T-helper 17 cell (primary cell): ENCODE measurements at places on chromosomes 4 and X. TPM values are rescaled to one million over a fixed set of nuclear protein-coding genes. Genes with fewer than 3 reads are reported as not detected.
A peak's percentile ranks its signal among the peaks of the same experiment; 100 is the strongest.

DNA sequence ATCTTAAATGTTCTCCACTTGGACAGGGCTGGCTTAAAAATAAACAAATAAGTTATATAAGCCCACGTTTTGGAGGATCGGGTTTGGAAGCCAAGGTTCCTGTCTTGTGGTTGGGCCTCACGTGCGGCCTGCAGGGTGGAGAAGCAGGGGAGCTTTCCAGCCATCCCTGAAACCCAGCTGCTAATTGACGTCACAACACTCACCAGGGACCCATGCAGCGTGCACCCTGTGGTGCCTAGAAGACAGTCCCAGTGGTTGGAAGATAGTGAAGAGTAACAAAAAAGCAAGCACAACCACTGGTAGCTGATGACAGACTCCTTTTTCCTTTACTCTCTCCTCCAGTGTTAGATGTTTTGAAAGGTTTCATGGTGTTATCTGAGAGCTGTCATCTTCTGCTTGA, 142.0 kb upstream of the RBPJ start:
- H3K4me3 ChIP-seq = peak overlapping the region; percentile 36
- no peaks in the 10 kb centered on the region for H3K27me3 ChIP-seq
- peaks cover 17% of the 10 kb centered on the region for H3K4me1 ChIP-seq
- peaks cover 3% of the 10 kb centered on the region for H3K36me3 ChIP-seq
- DNase-seq = no peak

The CPLX1 gene
- 3.1 TPM for total RNA-seq

The MAGED4 gene
- 3.0 TPM for total RNA-seq

- peaks cover 3% of the 10 kb centered on the region for H3K36me3 ChIP-seq
- no peak for DNase-seq
- H3K4me3 ChIP-seq = no peak overlapping the region
- peaks cover 37% of the 10 kb centered on the region for H3K4me1 ChIP-seq
- peak overlapping the region; percentile 91 for H3K27ac ChIP-seq
These were observed 39.5 kb downstream of the LEF1 start for GRCh38 chr4:108129196-108129595.

The POU4F2 gene
- not detected for total RNA-seq

GRCh38 chrX:54085666-54086065, 41.4 kb upstream of the PHF8 start:
- peaks cover 2% of the 10 kb centered on the region for H3K4me1 ChIP-seq
- no peak overlapping the region for H3K27ac ChIP-seq
- peaks cover 5% of the 10 kb centered on the region for H3K36me3 ChIP-seq
- H3K4me3 ChIP-seq = no peak overlapping the region

The THOC2 gene
- 86.2 TPM for total RNA-seq

DNA sequence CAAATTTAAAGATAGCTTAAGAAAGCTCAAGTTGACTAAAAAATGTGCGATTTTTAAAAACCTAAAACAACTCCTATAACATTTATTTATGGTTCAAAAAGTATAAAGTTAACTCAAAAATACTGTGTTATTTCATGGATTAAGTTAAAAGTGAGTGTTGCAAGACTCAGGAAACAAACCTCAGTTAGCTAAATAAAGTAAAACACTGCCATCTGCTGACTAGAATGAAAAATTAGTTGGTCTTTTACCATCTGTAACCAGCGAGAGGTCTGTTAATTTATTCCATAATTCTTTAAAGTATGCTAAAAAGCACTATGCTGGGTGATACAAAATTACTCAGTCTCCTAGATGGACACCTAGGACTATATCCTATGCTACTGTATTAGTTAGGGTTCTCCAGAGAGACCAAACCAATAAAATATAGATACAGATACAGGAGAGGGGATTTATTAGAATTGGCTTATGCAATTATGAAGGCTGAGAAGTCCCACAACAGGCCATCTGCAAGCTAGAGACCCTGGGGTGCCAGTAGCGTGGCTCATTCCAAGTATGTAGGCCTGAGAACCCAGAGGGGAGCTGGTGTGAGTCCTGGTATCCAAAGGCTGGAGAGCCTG, 4.9 kb upstream of the WDFY3 start:
- no peak overlapping the region for H3K27ac ChIP-seq
- H3K36me3 ChIP-seq = peaks cover 10% of the 10 kb centered on the region
- H3K27me3 ChIP-seq = peaks cover 34% of the 10 kb centered on the region
- peaks cover 15% of the 10 kb centered on the region for H3K4me1 ChIP-seq
- H3K4me3 ChIP-seq = no peak overlapping the region
- DNase-seq = no peak

The CLNK gene
- 0.39 TPM for total RNA-seq

- H3K4me3 ChIP-seq = no peak overlapping the region
- H3K27ac ChIP-seq = no peak overlapping the region
- no peaks in the 10 kb centered on the region for H3K36me3 ChIP-seq
- DNase-seq = no peak
- no peaks in the 10 kb centered on the region for H3K4me1 ChIP-seq
These were observed 80.3 kb upstream of the GATB start for GRCh38 chr4:151841107-151841506.

GRCh38 chr4:126800575-126801141, 832.1 kb upstream of the INTU start:
- DNase-seq = no peak
- no peaks in the 10 kb centered on the region for H3K27me3 ChIP-seq
- no peak overlapping the region for H3K4me3 ChIP-seq

- no peak overlapping the region for H3K4me3 ChIP-seq
- H3K4me1 ChIP-seq = peaks cover 2% of the 10 kb centered on the region
- no peaks in the 10 kb centered on the region for H3K27me3 ChIP-seq
- no peak for DNase-seq
- no peak overlapping the region for H3K27ac ChIP-seq
These were observed 5.6 kb downstream of the OTC start for GRCh38 chrX:38357747-38358673.

DNA sequence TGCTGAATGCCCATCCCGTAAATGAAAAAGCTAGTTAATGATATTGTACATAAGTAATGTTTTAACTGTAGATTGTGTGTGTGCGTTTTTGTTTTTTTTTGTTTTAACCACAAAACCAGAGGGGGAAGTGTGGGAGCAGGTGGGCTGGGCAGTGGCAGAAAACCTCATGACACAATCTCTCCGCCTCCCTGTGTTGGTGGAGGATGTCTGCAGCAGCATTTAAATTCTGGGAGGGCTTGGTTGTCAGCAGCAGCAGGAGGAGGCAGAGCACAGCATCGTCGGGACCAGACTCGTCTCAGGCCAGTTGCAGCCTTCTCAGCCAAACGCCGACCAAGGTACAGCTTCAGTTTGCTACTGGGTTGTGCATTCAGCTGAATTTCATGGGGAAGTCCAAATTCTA, at the start of gene SPP1:
Gene SPP1 (plus strand): TSS at position 249 of the 400 bp plus-strand sequence. CDS start 1,182 bp downstream, outside the sequence.
- DNase-seq = no peak
- peaks cover 58% of the 10 kb centered on the region for H3K27me3 ChIP-seq
- peaks cover 4% of the 10 kb centered on the region for H3K4me1 ChIP-seq
- H3K36me3 ChIP-seq = no peaks in the 10 kb centered on the region
- H3K27ac ChIP-seq = no peak within 1 kb of the TSS

The ARHGAP24 gene
- total RNA-seq = not detected

- DNase-seq = no peak
- H3K27me3 ChIP-seq = no peaks in the 10 kb centered on the region
- H3K4me3 ChIP-seq = no peak overlapping the region
- H3K36me3 ChIP-seq = peaks cover 3% of the 10 kb centered on the region
- H3K27ac ChIP-seq = no peak overlapping the region
- peaks cover 28% of the 10 kb centered on the region for H3K4me1 ChIP-seq
These were observed 88.1 kb downstream of the CAMK2D start for GRCh38 chr4:113673450-113673849.

DNA sequence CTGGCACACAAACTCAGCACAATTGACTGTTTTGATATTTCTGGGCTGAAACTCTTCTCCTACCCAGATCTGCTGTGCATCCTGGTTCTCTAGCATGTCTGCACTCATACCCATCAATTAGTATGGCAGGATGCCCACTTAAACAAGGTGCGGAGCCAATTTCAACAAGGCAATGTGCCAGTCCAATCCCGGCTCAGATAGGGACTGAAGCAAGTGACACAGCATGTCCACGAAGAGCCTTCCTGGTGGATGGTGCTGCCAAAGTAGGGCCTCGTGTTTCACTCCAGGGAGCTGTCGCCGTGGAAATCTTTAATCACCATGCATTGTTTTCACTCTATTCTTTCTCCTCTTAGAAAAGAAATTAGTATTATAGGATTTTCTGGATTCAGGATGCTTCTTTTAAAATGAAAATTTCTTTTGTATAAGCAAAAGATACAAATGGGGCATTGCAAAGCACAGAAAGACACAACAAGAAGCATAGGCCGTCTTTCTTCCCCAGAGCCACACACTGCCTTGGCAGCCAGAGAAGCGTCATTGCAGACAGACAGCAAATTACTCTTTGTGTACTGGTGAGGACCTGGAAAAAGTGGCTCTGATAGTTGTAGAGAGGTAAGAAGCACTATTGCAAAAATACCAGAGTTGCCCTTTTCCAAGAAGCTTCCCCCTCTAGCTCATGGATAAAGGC, 40.6 kb upstream of the LSM6 start:
- DNase-seq = no peak
- H3K4me1 ChIP-seq = peaks cover 2% of the 10 kb centered on the region
- no peak overlapping the region for H3K27ac ChIP-seq
- H3K27me3 ChIP-seq = peaks cover 67% of the 10 kb centered on the region
- H3K4me3 ChIP-seq = no peak overlapping the region

DNA sequence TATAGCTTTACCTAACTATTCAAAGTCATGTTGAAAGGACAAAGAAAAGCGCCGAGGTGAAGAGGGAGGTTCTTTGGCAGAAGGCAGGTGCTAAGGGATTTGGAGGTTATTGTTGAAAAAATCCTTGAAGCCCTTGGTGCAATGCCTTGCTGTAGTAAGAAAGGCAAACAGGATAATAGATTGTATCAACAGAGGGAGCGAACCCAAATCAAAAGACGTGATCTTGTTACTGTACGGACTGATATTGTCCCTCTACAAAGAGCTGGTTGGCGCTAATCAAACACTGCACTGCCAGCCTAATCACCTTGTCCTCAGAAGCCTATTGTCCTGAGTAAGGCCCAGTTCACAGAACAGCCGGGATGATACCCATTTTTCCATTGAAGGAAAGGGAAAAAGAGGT, 182.9 kb downstream of the ZIC3 start:
- no peak for DNase-seq
- H3K27me3 ChIP-seq = no peaks in the 10 kb centered on the region
- no peaks in the 10 kb centered on the region for H3K36me3 ChIP-seq
- H3K4me3 ChIP-seq = no peak overlapping the region
- H3K27ac ChIP-seq = no peak overlapping the region

The CNGA1 gene
- total RNA-seq = not detected

The PLP1 gene
- total RNA-seq = not detected

- no peak for DNase-seq
- no peak overlapping the region for H3K27ac ChIP-seq
- H3K36me3 ChIP-seq = no peaks in the 10 kb centered on the region
These were observed 446.7 kb upstream of the TENM3 start for GRCh38 chr4:181796502-181796901.

- no peak overlapping the region for H3K27ac ChIP-seq
- H3K4me1 ChIP-seq = no peaks in the 10 kb centered on the region
- no peak for DNase-seq
- H3K27me3 ChIP-seq = no peaks in the 10 kb centered on the region
- H3K4me3 ChIP-seq = no peak overlapping the region
- H3K36me3 ChIP-seq = no peaks in the 10 kb centered on the region
These were observed 44.2 kb downstream of the SH3RF1 start for GRCh38 chr4:169226565-169226964.

The DRD5 gene
- not detected for total RNA-seq

DNA sequence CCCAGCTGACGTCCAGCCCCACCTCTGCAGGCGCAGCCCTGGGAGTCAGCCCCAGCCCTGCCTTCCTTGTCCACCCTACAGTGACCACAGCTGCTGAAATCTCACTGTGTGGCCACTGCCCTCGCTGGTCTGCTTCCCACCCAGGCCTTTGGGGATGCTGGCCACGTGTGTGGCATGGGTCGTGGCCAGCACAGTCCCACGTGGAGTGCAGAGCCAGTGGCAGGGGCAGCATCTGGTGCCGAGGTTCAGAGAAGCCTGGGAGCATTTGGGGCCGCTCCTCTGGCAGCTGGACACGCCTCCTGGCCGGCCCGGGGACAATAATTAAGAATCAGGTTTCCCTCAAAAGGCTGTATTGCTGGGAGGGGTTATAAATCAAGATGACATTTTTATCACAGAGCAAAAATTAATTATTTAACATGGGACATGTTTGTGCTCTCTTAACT, 92.1 kb downstream of the HMX1 start:
- no peaks in the 10 kb centered on the region for H3K36me3 ChIP-seq
- DNase-seq = no peak
- H3K27me3 ChIP-seq = no peaks in the 10 kb centered on the region
- H3K27ac ChIP-seq = no peak overlapping the region
- H3K4me1 ChIP-seq = no peaks in the 10 kb centered on the region
- no peak overlapping the region for H3K4me3 ChIP-seq

- peak overlapping the region; percentile 3 for H3K4me3 ChIP-seq
- no peak overlapping the region for H3K27ac ChIP-seq
- peaks cover 30% of the 10 kb centered on the region for H3K27me3 ChIP-seq
- peaks cover 4% of the 10 kb centered on the region for H3K4me1 ChIP-seq
- H3K36me3 ChIP-seq = peaks cover 3% of the 10 kb centered on the region
- no peak for DNase-seq
These were observed 1.5 kb downstream of the EVC start for GRCh38 chr4:5712517-5712916.

The CYBB gene
- 15.5 TPM for total RNA-seq

- no peak overlapping the region for H3K4me3 ChIP-seq
- H3K27ac ChIP-seq = no peak overlapping the region
- no peaks in the 10 kb centered on the region for H3K27me3 ChIP-seq
These were observed 452.1 kb upstream of the RPS6KA3 start for GRCh38 chrX:20718592-20719380.

DNA sequence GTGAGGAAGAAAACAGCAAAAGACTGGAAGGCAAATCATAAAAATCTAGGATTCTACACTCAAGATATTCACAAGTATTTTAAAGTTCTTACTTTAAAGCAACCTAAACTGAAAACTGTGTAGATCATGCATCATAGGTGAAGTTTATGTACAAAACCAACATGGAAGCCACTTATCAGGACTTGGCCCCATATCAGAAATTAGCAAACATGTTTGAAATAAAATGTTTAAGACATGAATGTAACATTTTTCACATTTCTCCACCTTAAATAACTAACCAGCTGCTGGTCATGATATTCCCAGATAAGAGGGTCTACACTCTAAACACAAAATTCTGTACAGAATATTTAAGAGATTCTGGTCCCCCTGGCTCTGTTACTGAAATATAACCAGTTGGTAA, 38.5 kb downstream of the APBB2 start:
- DNase-seq = no peak
- H3K27ac ChIP-seq = no peak overlapping the region
- no peak overlapping the region for H3K4me3 ChIP-seq
- peaks cover 19% of the 10 kb centered on the region for H3K27me3 ChIP-seq
- H3K36me3 ChIP-seq = no peaks in the 10 kb centered on the region

DNA sequence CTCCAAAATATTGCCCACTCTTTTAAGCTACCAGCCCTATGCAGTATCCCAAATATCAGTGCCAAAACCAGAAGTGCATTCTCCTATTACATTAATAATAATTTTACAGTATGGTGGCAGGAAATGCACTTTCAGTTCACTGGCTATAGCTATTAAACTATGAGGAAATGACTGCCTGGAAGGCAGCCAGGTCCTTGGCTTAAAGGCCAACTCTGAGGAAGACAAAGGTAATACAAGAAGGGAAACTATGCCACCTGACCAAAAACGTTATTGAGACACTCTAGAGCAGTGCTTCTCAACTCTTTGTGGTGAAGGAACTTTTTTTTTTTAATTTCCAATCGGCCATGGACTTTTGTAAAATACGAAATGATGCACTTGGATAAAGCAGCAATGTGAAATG, 133.6 kb upstream of the VAMP7 start:
- no peak overlapping the region for H3K27ac ChIP-seq
- H3K36me3 ChIP-seq = no peaks in the 10 kb centered on the region
- DNase-seq = no peak
- no peaks in the 10 kb centered on the region for H3K4me1 ChIP-seq
- H3K4me3 ChIP-seq = no peak overlapping the region

The SFRP2 gene
- total RNA-seq = not detected
